ENCODE measurements at places on chromosomes 6 and 20.

GRCh38 chr6:13365320-13365719 lies 37.0 kb upstream of the TBC1D7 start:
- DNase-seq, result no peak

DNA sequence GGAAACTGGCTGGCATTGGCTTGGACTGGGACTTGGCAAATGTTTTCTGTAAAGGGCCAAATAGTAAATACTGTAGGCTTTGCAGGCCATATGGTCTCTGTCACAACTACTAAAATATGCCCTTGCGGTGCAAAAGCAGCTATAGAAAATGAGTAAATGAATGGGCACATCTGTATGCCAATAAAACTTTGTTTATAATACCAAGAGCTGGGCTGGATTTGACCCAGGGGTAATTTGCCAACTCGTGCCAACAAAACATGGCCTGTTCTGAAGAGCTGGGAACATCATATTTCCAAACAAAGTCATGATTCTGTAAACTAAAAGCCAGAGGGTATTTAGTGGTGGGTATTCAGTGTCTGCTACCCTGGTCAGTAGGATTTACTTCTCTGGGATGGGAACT lies 320.1 kb upstream of the SOX4 start:
- DNase-seq, result no peak

GRCh38 chr20:61173961-61174725 lies 77.9 kb upstream of the CDH4 start:
- no peak for DNase-seq

- DNase-seq, result no peak
Observed at GRCh38 chr6:69162811-69163210, 527.7 kb downstream of the ADGRB3 start.

DNA sequence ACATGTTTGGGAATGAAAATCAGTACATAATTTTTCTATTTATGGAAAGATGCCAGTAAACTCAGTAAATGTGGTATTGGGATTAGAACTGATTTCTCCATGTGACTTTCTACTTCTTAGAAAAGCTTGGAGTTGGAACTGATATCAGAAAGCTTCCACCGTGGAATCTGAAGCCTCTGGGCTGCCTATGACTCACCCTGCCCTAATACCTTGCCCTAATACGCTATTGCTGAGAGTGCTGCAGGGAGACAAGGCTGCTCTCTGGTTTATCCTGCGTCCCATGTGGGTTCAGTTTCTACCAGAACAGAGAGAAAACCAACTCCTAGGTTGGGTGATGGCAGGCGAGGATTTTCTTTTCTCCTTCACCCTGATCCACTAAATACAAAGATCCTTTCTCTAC lies 3.3 kb upstream of the STMND1 start:
- DNase-seq, result no peak

DNA sequence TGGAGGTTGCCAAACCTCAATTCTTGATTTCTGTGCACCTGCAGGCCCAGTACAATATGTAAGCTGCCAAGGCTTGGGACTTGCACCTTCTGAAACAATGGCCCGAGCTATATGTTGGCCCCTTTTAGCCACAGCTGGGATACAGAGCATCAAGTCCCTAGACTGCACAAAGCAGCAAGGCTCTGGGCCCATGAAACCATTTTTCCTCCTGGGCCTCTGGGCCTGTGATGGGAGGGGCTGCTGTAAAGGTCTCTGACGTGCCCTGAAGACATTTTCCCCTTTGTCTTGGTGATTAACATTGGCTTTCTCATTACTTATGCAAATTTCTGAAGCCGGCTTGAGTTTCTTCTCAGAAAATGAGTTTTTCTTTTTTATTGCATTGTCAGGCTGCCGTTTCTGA lies 40.5 kb upstream of the SLC35F1 start:
- DNase-seq, result no peak

- no peak for DNase-seq
Observed at GRCh38 chr6:129390900-129391299, 319.1 kb downstream of the ARHGAP18 start.

- no peak for DNase-seq
Observed at GRCh38 chr20:59320854-59321647, 20.6 kb downstream of the EDN3 start.

DNA sequence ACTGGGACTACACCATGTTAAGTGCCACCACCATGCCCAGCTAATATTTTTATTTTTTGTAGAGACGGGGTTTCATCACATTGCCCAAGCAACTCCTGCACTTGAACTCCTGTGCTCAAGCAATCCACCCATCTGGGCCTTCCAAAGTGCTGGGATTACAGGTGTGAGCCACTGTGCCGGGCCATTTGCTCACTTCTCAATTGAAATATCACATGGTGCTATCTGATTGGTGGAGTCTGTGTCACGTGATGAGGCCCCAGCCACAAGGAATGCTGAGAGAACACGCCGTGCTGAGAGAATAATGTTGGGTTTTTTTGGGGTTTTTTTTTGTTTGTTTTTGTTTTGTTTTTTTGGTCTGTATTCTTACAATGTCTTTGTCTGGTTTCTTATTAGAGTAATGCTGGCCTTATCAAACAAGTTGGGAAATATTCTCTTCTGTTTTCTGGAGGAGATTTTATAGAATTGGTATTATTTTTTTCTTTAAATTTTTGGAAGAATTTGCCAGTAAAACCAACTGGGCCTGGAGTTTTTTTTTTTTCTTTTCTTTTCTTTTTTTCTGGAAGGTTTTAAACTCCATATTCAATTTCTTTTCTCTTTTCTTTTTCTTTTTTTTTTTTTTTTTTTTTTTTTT lies 183.2 kb upstream of the KCNG1 start:
- no peak for DNase-seq

DNA sequence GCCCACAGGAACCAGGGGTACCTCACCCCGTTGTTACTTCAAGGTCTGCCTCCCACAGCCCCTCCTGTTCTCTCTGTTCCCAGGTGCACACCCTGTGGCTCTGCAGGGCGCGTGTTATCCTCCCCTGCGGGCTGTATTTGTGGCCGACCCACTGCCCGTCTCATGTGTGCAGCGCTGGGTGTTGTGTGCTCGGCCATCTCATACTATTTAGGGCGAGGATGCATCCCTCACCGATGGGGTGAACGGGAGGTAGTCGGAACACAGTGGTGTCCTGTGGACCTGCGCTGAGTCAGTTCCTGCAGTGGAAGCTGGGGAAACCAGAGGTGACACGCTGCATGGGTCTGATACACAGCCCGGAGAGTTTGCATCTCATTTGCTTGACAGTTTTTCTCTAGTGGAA lies 94.5 kb upstream of the SULF2 start:
- no peak for DNase-seq

- no peak for DNase-seq
Observed at GRCh38 chr6:113181164-113181563, 676.0 kb upstream of the MARCKS start.

DNA sequence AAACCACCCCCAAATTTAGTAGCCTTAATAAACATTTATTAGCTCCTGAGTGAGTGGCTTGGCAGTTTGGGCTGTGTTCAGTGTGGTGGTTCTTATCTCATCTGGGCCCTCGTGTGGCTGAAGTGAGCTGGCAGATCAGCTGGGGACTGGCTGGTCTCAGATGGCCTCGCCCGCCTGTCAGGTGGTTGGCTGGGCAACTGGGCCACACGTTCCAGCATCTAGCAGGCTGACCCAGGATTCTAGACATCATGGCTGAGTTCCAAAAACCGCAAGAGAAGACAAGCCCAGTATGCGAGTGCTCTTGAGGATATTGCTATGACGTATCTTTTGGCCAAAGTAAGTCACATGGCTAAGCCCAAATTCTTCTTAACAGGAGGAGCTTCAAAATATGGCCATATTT lies 28.9 kb downstream of the EIF2S2 start:
- DNase-seq, result no peak

- peak; percentile 61 for DNase-seq
Observed at GRCh38 chr6:151036869-151037680, 171.6 kb downstream of the MTHFD1L start.

- no peak for DNase-seq
Observed at GRCh38 chr20:57573242-57573641, 12.3 kb downstream of the PCK1 start.

DNA sequence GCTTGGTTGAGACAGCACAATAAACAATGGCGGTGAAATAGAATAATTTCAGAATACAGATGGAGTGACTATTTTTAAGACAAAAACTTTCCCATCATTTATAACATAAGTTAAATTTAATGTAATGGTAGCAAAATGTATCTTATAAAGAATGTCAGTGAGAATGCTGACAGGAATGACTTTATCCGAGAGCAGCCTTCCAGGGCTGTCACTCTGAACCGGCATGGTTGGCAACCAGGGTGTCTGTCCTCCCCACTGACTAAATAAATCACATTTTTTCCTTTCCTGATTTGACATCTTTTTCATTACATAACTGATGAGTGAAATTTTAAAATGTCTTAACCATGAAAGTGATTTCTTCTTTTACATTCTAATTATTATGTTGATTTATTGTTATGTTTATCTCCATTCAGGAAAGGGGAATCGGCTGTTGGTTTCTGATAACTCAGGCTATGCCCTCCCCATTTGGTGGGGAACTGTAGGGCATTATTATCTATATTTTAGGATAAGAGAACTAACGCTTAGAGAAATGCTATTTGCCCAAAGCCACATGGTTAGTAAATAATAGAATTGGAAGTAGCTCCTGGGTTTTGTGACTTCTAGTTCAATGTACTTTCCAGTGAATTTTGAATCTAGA lies 109.2 kb upstream of the OGFRL1 start:
- no peak for DNase-seq

- no peak for DNase-seq
Observed at GRCh38 chr20:32460231-32460630, 102.1 kb downstream of the ASXL1 start.

GRCh38 chr6:170297576-170298330 lies 6.9 kb upstream of the DLL1 start:
- no peak for DNase-seq

DNA sequence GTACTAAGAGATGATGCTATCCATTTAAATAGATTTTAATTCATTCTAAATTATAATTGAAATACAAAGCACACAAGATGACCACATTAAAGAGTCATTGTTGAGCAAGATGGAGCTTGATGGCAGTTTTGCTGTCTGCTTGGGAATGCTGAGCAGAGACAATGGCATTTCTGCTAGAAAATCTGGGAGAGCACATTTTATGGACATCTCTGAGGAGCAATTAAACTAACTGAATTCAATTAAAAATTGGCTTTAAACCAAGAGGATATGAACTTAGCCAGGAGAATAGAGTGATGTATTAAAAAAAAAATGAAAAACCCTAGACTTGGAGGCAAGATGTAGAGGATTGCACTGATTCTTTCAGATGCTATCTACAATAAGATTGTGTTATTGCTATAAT lies 19.1 kb upstream of the ADGRB3 start:
- DNase-seq, result no peak

GRCh38 chr6:3893917-3894316 lies 44.7 kb downstream of the FAM50B start:
- no peak for DNase-seq

- no peak for DNase-seq
Observed at GRCh38 chr6:70575899-70576495, 9.3 kb downstream of the SDHAF4 start.

- DNase-seq, result no peak
Observed at GRCh38 chr6:78875505-78875904, 8.2 kb downstream of the IRAK1BP1 start.

DNA sequence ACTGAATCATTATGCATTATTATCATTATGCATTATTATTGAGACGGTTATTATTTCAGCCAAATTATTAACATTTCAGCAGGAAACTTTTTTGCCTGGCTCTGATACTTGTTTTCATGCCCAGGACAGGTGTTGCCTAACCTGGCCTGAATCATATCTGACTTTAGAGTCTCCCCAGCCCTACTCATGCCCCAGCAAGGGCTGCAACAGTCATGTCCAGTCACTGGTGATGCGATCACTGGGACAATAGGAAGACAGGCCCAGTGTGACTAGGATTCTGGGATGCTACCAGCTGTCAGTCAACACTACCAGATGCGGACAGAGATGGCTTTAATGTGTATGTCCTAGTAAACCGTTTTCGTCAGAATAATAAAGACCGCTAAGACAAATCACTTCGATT lies 285.0 kb downstream of the KHDC1L start:
- no peak for DNase-seq

DNA sequence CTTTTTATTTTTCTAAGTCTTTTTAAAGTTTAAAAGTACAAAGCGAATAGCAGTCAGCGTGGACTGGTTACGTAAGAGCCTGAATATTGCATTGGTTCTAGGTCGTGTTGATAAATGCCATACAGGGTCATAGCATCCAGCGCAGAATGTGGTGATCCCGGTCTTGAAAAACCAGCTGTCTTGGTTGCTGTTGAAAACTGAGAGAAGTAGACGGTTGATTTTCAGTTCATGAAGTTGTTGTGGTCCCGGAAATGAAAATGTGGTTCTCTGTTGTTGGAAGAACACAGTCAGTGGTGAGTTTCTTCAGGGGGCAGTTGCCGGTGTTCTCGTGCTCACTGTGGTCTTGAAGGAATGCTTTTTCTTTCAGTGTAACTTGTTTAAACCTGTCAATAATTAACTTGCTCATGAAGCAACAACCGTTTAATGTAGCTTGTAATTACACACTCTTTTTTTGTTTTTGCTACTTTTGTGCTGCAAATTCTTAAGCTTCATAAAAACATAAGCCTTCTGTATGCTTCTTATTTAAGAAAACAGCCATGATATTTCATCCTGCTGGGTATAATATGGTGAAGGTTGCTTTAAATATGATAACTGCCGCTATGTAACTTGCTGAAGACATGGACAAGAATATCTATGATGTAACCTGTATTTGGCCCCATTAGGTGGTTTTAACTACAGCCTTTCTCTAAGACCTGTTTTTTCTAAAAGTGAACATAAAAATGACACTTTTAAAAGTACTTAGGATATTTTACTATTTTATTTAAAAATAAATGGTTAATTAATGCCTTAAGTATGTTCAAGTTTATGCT lies 64.8 kb upstream of the KIF25 start:
- DNase-seq, result no peak

DNA sequence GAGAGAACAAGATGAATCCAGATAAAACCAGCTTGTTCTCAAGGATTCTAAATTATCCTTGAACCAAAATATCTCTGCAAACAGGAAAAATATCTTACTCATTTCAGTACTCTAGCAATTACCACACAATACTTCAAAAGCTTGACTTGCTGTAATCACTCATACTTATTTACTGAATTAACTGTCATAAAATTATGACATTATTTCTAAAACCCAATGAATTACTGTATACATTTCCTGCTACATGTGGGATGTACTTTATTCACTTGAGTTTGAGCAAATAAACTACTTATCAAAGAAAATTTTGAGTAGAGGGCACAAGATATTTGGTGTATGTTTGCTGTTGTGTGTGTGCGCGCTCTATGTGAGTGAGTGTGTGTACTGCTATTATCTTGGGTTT lies 9.7 kb downstream of the EIF2S2 start:
- no peak for DNase-seq

DNA sequence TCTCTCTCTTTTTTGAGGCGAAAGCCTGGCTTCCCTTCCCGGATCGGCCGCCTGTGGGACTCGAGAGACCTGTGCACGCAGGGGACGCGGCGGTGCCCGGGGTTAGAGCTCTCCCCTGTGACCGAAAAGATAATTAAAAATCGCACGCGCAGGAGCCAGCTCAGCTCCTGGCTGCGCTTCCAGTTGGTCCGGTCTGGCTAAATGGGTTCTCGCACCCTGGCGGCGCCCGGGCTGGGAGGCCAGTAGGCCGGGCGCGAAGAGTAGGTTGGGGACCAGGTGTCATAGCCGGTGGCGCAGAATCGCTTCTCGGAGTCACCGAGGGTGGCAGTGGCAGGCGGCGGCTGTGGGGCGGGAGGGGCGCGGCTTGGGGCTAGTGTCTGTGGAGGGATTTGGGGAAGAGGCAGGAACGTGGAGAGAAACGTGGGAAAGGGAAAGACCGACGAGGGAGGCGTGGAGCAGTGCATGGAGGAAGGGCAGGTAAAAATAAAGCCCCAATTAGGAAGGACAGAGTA lies 41.9 kb upstream of the SUPT3H start:
- DNase-seq, result peak; percentile 58

GRCh38 chr6:151149793-151150192 lies 90.0 kb upstream of the AKAP12 start:
- no peak for DNase-seq

All from CD4-positive, alpha-beta T cell treated with Interferon gamma for 1 hour (primary cell).